ENCODE measurements at places on chromosomes 7 and 10.

DNA sequence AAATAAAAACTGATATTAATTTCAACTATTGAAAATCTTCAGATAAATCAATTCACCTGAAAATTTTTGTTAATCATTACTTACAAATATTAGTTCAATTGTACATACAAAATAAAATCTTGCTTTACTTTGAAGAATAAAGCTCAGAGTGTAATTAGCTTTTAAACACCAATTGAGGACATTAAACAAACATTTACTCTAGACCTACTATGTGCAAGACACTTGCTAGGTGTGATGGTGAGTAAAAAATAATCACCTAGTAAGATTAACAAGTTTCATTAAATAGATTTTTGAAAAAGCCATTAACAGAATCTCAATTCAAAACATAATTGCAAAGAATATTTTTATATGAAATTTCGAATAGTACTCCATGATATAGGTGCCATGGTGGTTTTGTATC, 3.9 kb upstream of the MLLT10 start:
- DNase-seq, result no peak

- DNase-seq, result no peak
These were observed 95.7 kb downstream of the CABCOCO1 start for GRCh38 chr10:61758433-61758832.

DNA sequence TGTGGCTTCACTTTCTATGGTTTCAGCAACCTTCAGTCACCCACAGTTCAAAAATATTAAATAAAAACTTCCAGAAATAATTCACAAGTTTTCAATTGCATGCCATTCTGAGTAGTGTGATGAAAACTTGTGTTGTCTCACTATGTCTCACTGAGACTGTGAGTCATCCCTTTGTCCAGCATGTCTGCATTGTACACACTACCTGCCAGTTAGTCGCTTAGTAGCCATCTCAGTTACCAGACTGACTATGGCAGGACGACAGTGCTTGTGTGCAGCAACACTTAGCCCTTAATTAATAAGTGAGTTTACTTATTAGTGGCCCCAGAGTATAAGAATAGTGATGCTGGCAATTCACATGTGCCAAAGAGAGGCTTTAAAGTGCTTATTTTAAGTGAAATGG, 22.5 kb downstream of the CCDC186 start:
- DNase-seq, result no peak

GRCh38 chr10:78450807-78451485, 417.3 kb downstream of the RPS24 start:
- peak; percentile 15 for DNase-seq

DNA sequence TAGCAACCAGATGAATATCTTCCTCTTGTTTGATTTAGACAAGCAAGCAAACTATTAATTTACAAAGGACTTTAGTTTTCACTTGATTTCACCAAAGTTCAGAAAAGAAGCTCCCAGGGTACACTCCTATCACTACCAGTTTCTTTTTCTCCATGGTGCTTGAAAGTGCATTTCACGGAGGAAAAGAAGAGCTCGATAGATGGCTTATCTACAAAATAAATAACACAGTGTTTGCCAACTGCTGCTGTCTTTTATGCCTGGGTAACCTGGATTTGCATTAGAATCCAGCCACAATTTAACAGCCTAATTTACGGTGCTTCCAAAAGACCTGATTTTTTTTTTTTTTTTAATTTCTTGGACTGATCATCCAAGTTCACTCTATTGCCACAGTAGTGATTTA, 275.7 kb downstream of the GPR37 start:
- DNase-seq, result no peak

DNA sequence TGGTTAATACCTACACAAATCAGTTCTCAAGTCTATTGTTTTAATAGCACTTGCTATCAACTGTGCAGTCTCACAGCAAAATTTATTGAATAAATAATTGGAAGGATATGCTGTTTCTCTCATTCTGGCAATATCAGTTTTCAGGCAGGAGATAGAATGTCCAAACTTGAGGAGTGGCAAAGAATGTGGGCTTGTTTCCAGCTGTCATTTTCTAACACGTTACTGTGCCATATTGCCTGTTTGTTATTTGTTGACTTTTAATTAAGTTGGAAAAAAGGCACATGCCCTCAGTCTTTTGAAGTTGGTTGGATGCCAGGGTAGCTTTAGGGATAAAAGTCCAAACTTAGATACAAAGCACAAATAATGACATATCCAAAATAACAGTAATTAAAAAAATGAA, 52.2 kb downstream of the MAGI2 start:
- no peak for DNase-seq

- DNase-seq, result no peak
These were observed 560 bp downstream of the CPA4 start for GRCh38 chr7:130293521-130293920.

DNA sequence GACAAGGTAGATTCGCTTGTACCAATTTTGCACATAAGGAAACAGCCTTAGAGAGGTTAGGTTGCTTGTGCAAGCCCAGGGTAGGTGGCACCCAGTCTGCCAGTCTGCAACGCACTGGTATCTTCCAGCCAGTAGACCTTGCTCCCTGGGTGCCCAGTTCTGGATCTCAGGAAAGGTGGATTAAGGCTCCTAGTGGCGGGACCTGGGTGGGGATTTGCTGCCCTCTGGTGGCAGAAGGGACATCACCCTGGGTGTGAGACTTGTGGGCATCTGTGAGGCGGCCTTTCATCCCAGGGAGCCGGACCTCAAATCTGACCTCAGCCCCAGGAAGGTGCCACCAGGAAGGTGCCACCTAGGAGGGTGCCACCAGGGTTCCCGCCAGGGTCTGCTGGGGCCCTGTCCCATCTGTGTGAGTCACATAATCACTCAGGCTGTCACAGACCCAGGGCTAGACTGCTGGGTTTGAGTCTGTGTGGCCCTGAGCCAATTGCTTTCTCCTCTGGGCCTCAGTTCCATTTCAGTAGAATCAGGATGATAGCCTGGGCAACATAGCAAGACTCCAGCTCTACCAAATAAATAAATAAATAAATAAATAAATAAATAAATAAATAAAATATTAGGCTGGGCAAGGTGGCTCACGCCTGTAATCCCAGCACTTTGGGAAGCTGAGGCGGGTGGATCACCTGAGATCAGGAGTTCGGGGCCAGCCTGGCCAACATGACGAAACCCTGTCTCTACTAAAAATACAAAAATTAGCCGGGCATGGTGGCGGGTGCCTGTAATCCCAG, 5.3 kb upstream of the PRKRIP1 start:
- peak; percentile 82 for DNase-seq

DNA sequence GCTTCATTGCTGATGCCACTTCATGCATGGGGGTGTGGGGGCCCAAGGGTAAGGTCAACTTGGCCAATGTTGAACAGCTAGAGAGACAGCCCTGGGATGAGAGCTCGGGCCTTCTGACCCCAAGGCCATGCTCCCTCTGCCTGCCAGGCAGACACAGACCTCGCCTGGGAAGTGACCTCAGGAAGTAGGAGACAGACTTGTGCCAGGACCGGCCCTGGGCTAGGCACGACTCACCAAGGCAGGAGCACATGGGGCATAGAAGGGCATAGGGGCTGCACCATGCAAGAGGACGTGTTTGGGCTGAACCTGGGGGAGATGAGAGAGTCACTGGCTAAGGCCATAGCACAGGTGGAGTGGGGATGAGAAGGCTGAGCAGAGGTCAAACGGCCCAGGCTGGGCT, 27.1 kb downstream of the ZCCHC24 start:
- DNase-seq, result peak; percentile 26

- DNase-seq, result no peak
These were observed 6.7 kb upstream of the FAM170B start for GRCh38 chr10:49140304-49141177.

GRCh38 chr7:135759532-135759931, 10.9 kb upstream of the FAM180A start:
- no peak for DNase-seq

DNA sequence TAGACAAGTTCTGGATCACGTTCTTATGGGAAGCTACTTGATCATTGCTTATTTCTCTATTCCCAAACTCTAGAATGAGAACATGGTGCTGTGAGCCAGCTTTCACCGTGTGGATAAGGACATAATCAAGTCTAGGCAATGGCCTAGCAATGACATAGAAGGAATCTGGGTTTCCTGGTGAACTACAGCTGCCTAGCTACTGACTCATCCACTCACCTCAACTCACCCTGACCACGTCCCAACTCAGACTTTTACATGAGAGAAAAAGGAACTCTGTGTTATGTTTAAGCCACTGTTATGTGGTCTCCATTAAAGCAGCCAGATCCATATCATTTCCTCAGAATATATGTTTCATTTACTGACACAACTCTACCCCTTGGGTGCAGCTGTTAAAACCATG, 18.8 kb upstream of the MET start:
- no peak for DNase-seq

GRCh38 chr7:128893251-128894100, 17.0 kb downstream of the KCP start:
- DNase-seq, result peak; percentile 15

DNA sequence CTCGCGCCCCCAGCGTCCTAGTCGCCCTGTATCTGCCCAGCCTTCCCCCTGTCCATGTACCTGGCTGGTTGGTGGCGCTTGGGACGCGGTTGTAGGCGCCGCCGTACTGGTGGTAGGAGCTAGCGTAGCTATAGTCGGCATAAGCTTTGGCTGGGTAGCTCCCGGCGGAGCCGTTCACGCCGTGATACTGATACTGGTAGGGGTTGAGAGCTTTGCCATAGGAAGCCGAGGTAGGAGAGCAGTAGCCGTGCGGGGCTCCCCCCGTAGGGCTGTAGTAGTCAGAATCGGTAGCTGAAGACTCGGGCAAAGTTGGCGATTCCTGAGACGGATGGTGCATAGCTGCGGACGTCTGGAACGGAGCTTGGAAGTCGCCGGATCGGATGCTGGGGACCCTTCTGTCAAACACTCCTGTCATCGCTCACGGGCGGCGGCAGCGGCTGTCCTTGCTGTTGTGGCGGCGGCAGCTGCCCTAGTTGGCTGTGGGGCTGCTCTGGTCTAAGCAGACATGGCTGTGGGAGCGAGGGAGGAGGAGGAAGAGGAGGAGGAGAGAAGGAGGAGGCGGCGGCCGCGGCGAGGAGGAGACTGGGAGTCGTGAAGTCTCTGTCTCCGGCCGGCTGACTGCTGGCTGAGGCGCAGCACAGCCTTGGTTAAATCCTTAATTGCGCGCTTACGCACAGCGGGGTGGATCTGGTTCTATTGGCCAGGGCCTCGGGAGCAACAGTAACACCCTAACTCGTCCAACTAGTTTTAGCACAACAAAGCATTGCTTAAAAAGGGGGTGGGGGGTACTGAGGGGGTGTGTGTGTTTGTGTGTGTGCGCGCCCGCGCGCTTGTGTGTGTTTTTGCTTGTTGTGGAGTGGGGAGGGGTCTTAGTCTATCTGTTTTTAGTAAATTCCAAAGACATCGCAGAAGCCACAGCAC, at the start of gene DLX5:
TSS of gene DLX5 (minus strand) at position 623 of the 921 bp plus-strand sequence. CDS start at position 415, 208 bp downstream.
- peak; percentile 86 for DNase-seq

GRCh38 chr10:86553213-86553612, 31.6 kb upstream of the WAPL start:
- DNase-seq, result no peak

DNA sequence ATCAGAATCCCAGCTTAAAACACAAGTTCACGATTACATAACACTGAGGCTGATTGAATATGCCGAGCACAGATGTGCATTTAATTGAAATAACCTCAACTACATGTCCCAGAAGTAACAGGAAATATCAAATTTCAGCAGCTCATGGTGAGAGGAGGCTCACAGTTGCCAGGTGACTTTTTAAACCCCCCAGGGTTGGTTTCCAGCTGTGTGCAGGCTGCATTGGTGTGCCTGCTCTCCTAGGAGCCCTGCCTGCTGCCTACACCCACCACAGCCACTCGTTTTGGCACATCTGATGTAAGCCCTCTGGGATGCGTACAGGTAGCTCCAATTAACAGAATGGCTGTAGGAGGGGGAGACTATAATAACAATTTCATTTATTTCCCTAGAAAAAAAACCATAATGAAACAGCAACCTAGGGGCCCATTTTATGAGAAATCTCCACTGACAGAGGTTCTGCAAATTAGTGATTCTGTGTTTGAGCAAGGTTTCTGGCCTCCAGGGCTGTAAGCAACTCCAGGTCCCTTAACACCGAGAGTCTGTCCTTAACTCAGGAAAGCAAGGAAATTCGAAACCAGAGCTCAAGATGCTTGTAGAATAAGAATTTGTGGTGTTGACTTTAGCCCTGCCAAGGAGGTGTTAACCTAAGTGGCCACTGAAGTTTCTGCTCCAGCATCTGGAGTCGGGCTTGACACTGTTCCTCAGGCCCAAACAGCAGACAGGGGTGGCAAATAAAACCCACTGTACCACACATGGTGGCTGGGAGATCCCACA, 161.9 kb downstream of the BMPER start:
- DNase-seq, result no peak

- no peak for DNase-seq
These were observed 632.6 kb downstream of the KCNMA1 start for GRCh38 chr10:77004917-77005564.

DNA sequence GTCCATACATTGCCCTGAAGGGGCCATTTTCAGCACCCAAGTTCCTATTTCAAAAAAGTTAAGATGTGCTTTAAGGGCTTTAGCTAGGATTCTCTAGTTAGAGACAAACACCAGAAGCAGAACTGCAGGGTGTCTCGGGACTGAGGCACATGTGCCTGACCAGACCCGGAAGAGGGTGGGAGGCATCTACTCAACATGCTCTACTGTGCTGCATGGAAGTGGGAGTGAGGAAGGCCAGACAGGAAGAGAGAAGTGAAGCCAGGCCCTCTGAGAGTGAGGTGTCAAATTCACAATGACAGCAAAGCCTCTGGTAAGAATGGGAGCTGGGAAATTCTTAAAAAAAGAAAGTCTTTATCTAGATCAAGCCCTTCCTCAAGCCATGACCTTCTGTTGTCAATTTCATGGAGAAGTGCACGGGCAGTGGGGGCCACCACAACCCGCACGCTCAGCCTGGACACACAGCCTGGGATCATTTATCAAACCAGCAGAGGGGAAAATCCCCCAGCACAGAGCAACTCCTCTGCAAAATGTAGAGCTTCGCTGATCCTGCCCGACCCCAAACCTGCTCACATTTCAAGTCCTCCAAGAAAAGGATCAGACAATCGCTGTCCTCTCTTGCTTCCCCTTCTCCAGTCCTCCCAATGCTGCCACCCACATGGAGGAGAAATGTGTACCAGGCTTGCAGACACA, 38.7 kb downstream of the PLXNA4 start:
- no peak for DNase-seq

DNA sequence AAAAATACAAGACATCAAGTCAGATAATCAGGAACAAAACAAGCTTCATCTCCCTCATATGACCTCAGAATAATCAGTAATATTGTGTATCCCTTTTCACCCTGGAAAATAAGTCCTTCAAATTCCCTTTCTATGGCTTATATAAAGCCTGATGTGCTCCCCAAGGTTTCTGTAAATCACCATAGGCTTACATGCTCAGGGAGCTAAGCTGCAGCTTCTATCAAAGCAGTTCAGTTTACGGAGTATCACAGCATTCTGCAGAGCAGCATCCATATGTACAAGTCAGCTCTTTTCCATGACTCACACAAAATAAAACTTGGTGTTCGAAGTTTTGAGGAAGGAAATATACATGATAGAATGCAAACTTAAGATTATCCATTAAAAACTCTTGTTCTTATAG, 225.6 kb downstream of the LRRTM3 start:
- DNase-seq, result no peak

- DNase-seq, result no peak
These were observed 6.2 kb downstream of the PAXIP1 start for GRCh38 chr7:154996756-154997155.

All from left hindlimb (tissue), 1 donor.